ENCODE measurements at places on chromosomes 13 and 19.

GRCh38 chr19:44540736-44541135 is 11.3 kb upstream of the CEACAM20 start:
- no peak for DNase-seq

GRCh38 chr19:6519289-6519688 is 11.5 kb upstream of the TNFSF9 start:
- DNase-seq: no peak

- DNase-seq: no peak
These were observed 18.4 kb downstream of the C2CD4C start for GRCh38 chr19:390386-391206.

DNA sequence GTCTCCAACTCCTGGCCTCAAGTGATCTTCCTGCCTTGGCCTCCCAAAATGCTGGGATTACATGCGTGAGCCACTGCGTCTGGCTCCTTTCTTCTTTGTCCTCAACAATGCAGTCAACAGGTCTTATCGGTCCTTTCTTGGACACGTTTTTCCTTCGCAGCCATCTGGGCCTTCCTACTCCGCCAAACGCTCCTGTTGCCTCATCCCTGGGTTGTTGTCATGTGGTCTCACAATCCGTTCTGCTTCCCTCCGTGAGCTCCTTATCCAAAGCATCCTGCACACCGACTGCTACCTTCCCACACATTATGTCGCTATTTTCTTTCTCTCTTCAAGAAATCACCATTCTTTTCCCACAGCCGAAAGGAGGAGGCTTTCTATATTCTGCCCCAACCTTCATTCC is 306.8 kb downstream of the DCLK1 start:
- no peak for DNase-seq

DNA sequence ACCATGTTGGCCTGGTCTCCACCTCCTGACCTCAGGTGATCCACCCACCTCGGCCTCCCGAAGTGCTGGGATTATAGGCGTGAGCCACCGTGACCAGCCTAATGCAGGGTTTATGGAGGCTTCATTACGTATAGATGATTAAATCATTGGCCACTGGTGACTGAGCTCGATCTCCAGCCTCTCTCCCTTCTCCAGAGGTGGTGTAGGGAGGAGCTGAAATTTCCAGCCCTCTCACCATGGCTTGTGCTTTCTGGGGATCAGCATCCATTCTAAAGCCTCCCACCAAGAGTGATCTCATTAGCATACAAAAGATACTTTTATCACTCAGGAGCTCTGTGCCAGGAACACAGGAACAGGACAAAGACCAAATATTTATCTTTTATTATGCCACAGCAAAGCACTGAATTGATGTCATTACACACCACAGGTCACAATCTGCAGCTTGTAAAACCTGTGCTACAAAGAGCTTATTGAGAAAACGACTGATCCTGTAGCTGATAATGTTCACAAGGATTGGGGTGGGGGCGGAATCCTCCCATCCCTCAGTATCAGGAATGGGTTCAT is 32.4 kb downstream of the RHPN2 start:
- DNase-seq: no peak

- DNase-seq: no peak
These were observed 2.4 kb upstream of the LYL1 start for GRCh38 chr19:13104848-13105711.

GRCh38 chr13:98174307-98174706 is 2.8 kb downstream of the RNF113B start:
- DNase-seq: no peak

GRCh38 chr13:90732049-90732448 is 615.4 kb upstream of the MIR17HG start:
- DNase-seq: no peak

DNA sequence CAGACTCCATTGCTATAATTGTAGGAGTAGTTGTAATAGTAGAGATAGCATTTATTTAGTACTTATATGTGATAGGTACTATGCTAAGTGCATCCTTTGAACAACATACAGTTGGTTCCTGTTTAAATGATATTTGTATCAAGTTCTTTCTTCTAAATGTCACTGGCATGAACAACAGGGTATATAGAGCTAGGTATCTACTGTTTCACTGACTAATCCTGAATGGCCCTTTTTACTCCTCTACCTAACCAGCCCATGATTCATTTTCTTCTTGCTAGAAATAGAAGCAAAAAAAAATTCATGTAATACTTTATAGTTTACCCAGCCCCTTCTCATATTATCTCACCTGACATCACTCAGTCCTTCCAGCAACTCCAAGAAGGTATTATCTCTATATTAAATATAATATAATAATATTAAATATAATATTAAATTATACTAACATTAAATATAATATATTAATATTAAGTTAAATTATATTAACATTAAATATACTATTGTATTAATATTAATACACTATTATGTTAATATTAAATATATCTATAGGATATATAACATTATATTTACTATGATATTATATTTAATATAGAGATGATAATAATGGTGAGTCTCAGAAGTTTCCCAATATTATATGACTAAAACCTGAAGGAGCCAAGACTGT is 74.2 kb downstream of the FRY start:
- DNase-seq: no peak

All from T-helper 2 cell (primary cell).